ENCODE measurements at places on chromosomes 5 and 9.

DNA sequence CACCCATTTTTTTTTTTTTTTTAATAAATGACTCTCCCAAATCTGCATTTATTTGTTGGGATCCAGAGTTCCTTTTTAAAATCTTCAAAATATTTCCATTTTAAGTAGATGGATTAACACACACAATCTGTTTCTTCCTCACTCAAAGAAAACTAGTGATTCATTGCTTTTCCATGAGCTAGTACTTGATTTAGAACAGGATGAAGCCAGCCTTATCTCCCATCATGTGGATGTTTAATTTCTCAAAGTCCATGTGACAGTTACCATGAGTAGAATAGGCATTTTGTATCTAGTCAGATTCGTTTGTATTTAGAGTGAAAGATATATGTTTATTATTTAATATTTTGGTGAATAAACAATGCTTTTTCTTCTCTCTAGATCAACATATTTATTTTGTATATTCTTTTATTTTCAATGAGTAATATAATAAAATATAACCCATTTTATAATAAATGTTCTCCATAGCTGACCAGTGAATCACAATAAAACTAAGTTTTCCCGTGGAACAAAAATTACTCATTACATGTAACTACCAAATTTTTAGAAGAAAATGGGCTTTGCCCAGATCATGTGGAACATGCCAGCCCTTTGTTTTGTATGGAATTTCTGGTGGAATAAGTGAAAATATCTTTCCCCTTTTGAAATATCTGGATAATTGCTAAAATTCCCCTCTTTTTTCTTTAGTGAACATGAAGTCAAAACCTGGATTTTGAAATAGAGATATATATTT, 54.9 kb upstream of the RPS23 start:
- DNase-seq = no peak

GRCh38 chr9:21690561-21690960, 111.9 kb upstream of the MTAP start:
- no peak for DNase-seq

DNA sequence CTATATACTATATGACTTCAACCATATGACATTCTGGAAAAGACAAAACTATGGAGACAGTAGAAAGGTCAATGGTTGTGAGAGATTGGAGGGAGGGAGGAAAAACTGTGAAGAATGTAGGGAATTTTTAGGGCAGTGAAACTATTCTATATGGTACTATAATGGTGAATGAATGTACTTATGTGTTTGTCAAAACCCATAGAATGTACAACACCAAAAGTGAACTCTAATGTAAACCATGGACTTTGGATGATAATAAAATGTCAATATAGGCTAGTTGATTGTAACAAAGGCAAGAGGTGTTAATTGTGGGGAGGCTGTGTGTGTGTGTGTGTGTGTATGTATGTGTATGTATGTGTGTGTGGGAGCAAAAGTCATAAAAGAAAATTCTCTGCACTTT, 10.8 kb upstream of the STOM start:
- DNase-seq = no peak

DNA sequence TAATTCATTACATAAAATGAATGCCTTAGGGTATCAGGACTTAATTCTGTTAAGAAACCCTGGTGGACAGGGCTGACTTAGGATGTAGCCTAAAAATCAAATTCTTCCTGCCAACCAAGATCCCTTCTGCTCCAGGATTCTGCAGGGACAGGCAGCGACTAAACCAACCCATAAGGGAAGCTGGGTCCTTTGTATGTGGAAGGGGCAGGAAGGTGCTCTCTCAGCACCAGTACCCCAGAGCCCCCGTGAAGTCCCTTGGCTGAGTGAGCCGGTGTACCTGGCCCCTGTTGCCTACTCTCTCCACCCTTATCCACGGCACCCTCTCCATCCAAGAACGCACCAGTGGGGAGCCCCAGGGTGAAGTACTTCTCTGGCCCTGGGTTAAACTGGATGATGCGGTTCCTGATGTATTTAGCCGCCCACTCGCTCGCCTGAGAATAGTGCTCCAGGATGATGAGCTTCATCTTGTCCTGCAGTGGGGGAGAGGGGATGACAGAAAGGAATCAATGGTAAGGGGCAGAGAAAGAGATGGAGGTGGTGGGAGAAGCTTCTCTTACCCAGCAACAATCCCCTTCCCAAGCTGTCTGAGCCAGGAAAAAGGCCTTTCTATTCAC, 1.1 kb downstream of the GNPDA1 start:
- no peak for DNase-seq

DNA sequence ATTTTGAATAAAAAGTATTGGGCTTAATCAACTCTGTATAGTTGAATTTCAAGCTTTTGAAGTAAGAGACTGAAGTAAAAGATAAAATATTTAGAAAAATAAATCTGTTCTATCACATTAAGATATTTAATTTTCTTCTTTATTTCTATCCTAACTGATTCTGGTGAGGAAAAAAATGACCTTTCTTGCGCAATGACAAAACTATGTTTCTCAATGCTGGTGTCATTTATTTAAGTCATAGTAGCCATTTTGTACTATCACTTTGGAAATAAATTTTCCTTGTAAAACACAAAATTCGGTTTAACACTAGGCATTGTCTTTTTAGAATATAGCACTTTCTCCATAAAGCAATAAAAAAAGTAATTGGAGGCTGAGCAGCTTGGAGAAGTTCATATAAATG, 728.0 kb downstream of the CDH9 start:
- no peak for DNase-seq

DNA sequence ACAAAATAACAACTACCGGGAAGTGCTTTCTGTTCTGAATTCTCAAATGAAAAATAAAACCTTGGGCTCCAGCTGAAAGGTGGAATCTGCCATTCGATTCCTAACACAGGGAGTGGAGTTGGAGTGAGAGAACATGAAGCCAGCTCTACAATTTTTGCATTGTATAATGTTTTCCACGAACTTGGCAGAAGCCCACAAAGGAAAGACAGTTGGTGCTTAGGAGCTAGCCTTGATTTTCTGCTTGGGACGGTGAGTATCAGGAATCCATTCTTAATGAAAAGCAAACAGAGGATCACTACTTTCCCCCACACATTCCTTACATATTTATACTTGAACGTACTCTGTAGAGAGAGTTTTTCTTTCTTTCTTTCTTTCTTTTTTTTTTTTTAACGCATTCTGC, 74.2 kb upstream of the FBXL7 start:
- no peak for DNase-seq

GRCh38 chr5:159969966-159970365, 39.0 kb upstream of the TTC1 start:
- DNase-seq = no peak

DNA sequence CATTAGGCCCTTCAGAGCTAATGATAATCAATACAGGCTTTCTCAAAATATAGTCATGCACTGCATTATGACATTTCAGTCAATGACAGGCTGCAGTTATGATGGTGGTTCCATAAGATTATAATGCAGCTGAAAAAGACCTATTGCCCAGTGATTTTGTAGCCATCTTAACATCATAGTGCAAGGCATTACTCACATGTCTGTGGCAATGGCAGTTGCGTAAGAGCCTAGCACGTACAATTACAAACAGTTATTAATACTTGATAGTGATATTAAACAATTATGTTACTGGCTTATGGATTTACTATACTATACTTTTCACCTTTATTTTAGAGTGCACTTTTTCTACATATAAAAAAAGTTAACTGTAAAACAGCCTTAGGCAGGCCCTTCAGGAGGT, 214.8 kb downstream of the ISL1 start:
- DNase-seq = no peak

- no peak for DNase-seq
Measured at GRCh38 chr9:104085525-104085924, 8.6 kb upstream of the SMC2 start.

- no peak for DNase-seq
Measured at GRCh38 chr5:37786862-37787519, 52.9 kb downstream of the GDNF start.

- no peak for DNase-seq
Measured at GRCh38 chr5:3943859-3944258, 348.2 kb downstream of the IRX1 start.

GRCh38 chr9:27549196-27549755, 19.7 kb upstream of the MOB3B start:
- DNase-seq = no peak

DNA sequence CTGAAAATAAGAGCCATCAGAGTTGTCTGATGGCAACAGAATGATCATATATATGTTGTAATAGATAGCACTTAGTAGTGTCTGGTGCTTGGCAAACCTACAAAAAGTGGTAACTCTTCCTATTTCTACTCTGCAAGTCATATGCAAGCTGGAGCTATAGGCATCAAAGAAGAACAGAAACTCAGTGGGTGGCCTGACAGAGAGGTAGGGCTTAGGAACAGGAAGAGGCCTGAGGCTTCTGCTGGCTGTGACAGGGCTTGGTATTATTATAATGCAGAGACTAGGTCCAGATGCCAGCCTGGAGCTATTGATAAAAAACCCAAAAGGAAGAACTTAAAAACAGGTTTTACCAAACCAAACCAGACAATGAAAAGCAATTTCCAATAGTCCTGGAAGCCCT, 4.4 kb upstream of the DIAPH1 start:
- no peak for DNase-seq

GRCh38 chr9:85130260-85130659, 460.7 kb downstream of the NTRK2 start:
- DNase-seq = no peak

- no peak for DNase-seq
Measured at GRCh38 chr9:115171921-115172388, 54.0 kb upstream of the TNC start.

- no peak for DNase-seq
Measured at GRCh38 chr5:107930092-107930491, 259.4 kb upstream of the EFNA5 start.

GRCh38 chr9:91170951-91171350, 190.8 kb downstream of the AUH start:
- no peak for DNase-seq

GRCh38 chr9:100098046-100098886, 534 bp downstream of the ERP44 start:
- DNase-seq = no peak

DNA sequence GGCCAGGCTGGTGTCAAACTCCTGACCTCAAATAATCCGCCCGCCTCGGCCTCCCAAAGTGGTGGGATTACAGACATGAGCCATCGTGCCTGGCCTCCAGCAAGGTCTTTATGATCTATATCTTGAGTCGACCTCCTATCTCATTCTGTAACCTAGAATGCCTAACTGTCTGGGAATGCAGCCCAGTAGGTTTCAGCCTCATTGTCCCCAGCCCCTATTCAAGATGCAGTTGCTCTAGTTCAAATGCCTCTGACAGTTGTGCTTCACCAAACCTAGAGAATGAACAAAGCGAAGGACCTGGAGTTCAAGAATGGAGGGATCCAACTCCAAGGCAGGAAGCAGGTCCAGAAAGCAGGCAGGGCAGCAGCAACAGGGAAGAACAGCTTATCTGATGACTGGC, 30.8 kb downstream of the GLRX start:
- no peak for DNase-seq

- DNase-seq = no peak
Measured at GRCh38 chr5:154749491-154749890, 5.7 kb upstream of the LARP1 start.

- peak; percentile 60 for DNase-seq
Measured at GRCh38 chr9:5510360-5510931, at the start of gene PDCD1LG2. PDCD1LG2 (plus strand) TSS chr9:5510531; CDS start chr9:5522547, 12,016 bp downstream.

DNA sequence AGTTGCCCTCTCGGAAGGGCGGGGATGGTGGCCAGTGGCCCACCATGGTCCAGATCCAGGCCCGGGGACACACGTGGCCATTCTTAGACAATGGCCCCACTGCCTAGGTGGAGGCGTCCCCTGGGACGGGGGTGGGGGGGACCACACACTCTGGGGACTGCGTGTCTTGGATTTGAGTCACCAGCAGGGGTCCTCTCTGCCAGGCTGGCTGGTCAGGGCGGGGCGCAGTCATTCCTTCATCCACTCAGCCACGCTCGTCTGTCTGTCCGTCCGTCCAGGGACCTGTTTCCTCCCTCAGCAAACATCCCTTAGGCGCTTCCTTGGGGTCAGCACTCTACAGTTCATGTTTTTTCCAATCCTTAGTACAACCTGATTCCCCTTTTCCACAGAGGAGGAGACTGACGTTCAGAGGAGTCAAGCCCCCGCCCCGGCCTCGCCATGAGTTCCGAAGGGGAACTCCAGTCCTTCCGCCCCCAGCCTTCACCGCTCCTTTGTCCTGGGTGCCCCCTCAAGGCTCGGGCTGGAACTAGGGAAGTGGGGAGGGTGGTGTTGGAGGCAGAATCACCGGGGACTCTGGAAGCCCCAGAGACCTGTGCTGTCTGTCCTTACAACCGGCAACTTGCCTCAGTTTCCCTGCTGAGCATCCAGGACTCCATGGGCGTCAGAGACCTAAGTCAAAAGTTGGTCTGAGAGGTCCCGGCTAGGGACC, 276.6 kb upstream of the MVB12B start:
- DNase-seq = no peak

- no peak for DNase-seq
Measured at GRCh38 chr5:43275391-43275790, 37.8 kb downstream of the HMGCS1 start.

- no peak for DNase-seq
Measured at GRCh38 chr5:131364507-131365050, 100.7 kb downstream of the CDC42SE2 start.

DNA sequence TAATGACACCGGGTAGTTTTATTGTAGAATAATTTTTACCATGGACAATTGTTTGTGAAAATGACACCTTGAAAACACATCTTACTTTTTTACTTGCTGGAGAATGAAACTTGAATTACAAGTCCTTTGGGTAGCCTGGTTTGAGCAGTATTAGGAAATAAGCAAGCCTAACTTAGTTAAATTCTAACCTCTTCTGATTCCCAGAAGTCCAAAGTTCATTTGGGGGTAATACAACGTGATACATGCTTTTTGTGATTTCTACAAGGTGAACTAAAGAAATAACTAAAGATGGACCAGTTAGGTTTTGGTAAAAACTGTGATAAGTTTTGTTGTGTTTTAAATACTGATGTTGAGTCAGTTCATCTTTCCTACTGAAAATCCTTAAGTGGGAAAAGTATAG, 135.4 kb upstream of the DMRT1 start:
- no peak for DNase-seq

DNA sequence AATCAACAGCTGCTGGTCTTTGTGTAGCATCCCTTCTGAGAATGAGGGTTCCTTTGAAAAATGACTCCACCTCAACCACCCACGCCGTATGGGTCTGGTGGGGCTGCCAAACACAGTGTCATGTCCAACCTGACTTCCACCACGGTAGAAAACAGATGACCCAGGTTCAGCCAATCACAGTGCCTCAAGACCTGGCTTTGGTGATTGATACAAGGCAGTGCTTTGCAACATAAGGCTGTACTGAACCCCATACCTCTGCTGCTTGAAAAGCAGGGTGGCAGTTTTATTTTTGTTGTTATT, 11.5 kb upstream of the TGFBR1 start:
- DNase-seq = no peak

- DNase-seq = no peak
Measured at GRCh38 chr9:8825585-8826147, 1026.1 kb upstream of the DMAC1 start.

- peak; percentile 94 for DNase-seq
Measured at GRCh38 chr5:140564196-140565023, at the start of the genes APBB3 and SLC35A4. APBB3 (minus strand) TSS chr5:140564598; CDS start chr5:140564245, 353 bp downstream. SLC35A4 (plus strand) TSS chr5:140564828; CDS start chr5:140567170, 2,342 bp downstream.

GRCh38 chr5:41794471-41794870, 75.8 kb downstream of the OXCT1 start:
- peak; percentile 89 for DNase-seq
